ENCODE measurements at places on chromosomes 7 and 10.

DNA sequence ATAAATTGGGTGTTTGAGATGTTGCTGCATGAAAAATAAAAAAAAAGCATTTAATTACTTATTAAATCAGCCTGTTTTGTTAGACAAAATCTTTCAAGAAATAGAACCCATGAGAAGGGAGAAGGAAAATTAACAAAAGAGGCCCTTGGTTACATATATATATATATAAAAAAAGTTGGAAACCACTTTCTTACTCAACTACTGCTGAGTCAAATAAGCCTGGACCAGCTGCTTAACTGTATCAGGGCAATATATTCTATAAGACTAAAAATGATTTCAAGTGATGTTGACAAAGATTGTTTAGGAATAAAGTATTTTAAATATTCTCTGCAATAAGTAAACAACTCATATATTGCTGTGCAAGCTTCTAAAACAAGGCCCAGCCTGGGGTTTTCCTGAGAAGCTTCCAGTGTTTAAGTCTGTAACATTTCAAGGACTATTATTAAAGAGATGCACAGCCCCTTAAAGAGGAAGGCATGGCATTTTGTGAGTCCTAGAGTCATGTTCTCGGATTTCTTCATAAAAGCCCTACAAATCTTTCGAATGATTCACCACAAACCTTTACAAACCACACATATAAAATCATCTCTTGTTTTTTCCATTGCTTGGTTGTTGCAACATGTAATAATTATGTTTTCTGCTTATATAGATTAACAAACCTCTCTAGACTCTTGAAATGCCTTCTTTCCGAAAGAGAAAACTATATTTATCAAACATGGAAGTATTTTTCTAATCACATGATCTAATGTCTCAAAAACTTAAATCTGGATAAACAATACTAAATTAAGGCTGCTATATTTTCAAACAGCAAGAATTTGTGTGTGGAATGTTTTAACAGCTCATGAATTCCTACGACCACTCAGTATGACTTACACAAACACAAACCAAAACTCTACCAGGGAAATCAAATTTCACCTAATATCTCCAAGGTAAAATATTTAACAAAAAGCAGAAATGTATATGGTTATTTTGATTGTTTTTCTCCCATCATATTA lies 14.3 kb downstream of the JAZF1 start:
- DNase-seq, result no peak

- peak; percentile 81 for DNase-seq
These were observed 11.8 kb upstream of the ACBD5 start for GRCh38 chr10:27252267-27253000.

DNA sequence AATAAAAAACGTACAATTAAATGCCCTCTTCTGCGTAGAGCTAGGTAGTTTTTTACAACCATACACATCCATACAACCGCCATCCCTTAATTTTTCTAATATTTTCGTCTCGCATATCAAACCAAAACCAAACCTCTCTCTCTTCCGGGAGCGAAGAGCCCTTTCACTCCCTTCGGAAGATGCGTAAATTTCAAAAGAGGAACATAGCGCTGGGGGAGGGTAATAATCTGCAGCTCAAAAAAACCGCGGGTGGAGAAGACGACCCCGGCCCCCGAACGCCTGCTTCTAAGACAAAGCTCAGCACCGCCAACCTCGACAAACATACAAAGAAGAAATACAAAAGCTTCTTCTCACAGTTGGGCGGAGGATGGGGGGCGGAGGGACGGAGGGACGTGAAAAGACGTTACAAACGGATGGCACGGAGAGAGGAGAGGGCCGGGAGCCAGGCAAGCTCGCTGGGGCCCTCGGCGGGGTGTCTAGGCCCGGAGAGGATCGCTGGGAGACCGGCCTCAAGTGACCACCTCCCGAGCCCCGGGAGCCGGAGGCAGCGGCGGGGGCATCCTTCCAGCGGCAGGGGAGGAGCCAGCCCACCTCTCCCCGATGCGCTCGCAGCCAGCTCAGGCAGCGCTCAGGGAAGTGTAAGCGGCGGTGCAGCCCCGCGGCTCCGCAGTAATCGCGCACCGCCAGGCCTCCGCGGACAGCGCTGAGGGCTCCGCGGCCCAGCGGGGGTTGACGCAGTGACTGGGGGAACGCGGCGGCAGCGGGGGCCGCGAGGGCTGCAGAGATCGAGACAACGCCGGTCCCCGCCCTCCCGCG lies 851 bp downstream of the MKRN1 start:
- no peak for DNase-seq

- DNase-seq, result no peak
These were observed 919 bp downstream of the SLC29A4 start for GRCh38 chr7:5283421-5284303.

DNA sequence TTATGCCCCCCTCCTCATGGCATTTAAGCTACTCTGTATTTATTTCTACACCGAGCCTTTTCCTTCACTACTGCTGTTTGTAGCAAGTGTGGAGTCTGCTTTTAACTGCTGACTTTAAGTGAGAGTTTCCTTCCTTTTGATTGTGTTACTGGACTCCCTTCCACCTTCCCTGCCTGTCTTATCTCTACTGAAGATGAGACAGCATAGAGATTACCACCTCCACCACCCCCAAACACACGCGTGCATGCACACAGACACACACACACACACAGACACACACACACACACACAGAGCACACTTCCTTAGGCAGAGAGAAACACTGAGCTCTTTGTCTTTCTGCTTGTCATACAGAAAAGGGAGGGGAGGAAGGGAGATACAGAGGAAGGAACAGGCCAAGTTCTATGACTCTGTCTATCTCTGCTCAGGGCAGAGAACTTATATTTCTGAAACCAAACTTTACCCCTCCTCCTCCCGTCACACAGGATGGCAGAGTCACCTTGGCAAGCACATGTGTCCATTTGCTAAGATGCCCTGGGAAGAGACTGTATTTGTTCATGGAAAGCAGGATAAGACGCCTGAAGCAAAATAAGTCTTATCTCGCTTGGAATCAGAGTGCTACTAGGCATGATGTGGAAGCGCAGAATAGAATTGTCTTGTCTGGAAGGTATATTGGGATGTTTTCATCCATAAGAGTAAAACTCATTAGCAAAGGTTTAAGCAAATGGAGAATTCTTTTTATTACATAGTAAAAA lies 81.8 kb upstream of the CAV2 start:
- DNase-seq, result no peak

DNA sequence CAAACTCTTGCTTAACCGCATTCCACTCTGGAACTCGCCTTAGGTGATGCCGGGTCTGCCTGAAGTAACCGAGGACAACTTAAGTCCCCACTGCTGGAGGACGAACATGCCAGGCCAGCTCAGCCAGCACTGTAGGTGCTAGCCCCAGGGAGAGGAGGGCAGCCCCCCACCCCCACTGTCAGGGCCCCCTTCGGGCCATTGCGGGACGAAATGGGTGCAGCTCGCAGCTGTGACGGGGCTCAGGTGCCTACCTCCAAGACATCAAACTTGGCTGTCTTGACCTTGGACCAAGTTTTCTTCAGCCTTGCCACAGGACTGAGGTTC lies 60.4 kb downstream of the CSGALNACT2 start:
- no peak for DNase-seq

DNA sequence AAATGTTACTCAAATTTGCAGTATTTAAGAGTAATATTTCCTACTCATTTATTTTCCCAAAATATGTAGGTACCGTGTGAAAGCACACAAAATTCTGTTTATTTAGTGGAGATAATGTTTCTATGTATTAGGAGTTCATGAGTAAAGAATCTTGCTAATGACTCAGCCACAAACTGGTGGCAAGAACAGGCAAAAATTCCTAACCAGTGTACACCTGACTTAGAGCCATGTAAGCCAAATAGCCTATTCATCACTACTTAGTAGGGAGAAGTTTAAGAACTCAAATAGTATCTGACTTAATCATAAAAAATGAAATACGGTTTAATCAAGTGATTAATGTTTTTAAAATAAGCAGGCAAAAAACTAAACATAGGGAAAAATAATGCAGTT lies 169.0 kb downstream of the SRPK2 start:
- no peak for DNase-seq

- no peak for DNase-seq
These were observed 870.5 kb downstream of the LRMDA start for GRCh38 chr10:76301950-76302349.

- no peak for DNase-seq
These were observed 45.5 kb upstream of the RAB11FIP2 start for GRCh38 chr10:118092209-118092608.

- no peak for DNase-seq
These were observed 20.1 kb downstream of the BET1 start for GRCh38 chr7:93984024-93984423.

GRCh38 chr10:133116455-133116854 lies 28.7 kb downstream of the ADGRA1 start:
- DNase-seq, result no peak

- no peak for DNase-seq
These were observed 69.5 kb downstream of the RAPGEF5 start for GRCh38 chr7:22287412-22287811.

GRCh38 chr10:110524179-110524858 lies 26.6 kb downstream of the DUSP5 start:
- DNase-seq, result no peak

DNA sequence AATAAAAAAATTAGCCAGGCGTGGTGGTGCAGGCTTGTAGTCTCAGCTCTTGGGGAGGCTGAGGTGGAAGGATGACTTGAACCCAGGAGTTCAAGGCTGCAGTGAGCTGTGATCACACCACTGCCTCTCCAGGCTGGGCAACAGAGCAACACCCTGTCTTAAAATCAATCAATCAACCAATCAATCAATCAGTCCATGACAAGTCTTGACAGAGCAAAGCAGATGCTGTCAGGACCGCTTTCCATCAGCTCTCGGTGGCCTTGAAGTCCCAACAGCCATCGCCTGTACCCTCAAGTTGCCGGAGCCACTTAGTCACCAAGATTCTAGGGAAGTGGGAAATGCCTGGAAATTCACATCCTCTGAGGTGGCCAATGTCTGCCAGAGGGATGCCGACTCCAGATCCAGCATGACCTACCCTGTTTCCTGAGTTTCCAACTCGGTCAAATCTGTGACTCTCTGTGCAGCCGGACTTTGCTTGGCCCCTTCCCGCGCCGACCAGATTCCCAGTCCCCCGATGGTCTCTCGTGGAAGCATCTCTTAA lies 871 bp upstream of the CCL24 start:
- no peak for DNase-seq

DNA sequence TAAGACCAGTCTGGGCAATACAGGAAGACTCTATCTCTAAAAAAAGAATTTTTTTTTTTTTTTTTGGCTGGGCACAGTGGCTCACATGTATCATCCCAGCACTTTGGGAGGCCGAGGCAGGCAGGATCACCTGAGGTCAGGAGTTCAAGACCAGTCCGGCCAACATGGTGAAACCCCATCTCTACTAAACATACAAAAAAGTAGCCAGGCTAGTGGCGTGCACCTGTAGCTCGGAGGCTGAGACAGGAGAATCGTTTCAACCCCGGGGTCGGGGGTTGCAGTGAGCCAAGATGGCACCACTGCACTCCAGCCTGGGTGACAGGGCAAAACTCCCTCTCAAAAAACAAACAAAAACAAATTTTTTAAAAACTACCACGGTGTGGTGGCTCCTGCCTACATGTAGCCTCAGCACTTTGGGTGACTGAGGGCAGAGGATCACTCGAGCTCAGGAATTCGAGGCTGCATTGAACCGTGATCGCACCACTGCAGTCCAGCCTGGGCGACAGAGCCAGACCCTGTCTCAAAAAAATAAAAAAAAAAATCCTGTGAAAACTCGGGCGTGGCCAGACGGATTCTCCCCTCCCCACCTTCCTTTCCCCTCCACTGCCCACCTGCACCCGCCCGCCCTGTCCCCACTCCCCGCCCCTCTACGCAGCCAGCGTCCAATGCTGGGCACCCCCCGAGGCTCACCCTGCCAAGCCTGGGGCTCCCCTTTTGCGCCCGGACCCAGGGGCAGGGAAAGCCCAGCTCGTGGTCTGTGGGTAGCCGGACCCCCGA lies 745 bp upstream of the ORAI2 start:
- DNase-seq, result no peak

Measured in stimulated activated CD4-positive, alpha-beta T cell treated with anti-CD3 and anti-CD28 coated beads, Interleukin-1b, Interleukin-23, amount 100 ng/mL, for 1 hour (primary cell).